ENCODE measurements at places on chromosomes 5 and 9.

- DNase-seq: no peak
Measured at GRCh38 chr5:175738126-175738525, 80.3 kb downstream of the HRH2 start.

DNA sequence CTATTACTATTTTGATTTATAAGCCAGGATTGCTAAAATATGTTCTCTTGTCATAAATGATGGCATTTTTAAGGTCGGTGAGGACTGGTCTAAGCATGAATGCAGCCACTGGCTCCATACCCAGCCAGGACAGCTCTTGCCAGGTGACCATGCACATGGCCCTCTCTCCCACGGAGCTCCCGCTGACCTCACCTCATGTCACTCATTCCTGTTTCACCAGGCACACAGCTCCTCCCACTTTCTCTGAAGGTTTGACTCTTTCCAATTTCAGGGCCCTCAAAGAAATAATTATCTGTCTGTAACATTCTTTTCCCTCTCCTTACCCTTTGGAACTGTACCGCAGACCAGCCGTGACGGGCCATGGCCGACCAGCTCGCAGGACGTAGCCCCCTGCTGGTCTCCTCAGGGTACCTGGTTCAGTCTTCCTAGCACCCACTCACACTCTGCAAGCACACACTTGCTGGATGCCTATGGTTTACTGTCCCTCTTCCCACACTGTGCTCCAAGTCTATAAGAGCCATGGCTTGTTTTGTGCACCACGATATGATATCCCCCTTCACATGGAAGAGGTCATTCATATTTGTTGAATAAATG, 72.5 kb downstream of the LIFR start:
- no peak for DNase-seq

- no peak for DNase-seq
Measured at GRCh38 chr5:65015767-65016166, 247.0 kb downstream of the CWC27 start.

DNA sequence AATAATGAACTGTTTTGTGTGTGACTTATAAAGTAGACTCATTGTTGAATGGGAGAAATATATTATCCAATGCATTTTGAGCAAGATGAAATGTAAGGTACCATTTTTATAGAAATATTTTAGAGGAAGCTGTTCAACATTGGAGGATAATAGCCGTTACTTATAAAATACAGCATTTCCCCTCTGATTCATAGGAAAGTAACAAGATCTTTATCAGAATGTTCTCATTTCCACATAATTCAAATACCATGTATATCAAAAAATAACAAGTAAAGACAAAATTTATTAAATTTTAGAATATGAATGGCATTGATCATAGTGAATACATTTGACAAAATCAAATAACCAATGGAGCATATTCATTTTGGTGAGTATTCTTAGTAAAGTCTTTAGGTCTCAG, 346.7 kb upstream of the PTGER4 start:
- DNase-seq: no peak

DNA sequence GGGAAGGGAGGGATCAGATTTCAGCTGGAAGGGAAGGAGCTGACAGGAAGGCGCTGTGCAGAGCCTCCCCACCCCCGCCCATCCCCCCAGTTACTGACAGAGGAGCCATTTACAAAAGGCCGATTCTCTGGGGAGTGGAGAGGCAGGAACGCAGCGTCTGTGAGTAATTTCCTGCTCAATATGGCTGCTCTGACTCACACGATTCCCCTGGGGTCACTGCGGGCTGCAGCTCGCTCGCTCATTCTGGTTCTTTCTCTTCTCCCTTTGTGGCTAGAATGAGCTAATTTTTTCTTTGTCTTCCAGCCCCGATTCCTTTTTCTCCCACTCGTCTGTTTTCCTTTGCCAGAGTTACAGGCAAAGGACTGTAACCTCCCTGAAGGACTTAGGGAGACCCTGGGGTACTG, 28.8 kb downstream of the PTPA start:
- DNase-seq: peak; percentile 89

Data from keratinocyte (primary cell).